Caki2 (cell line): ENCODE measurements at places on chromosomes 3 and 15. TPM values are rescaled to one million over a fixed set of nuclear protein-coding genes. Genes with fewer than 3 reads are reported as not detected.

- no peak for DNase-seq
These were observed 140.4 kb upstream of the ABI3BP start for GRCh38 chr3:101133652-101134051.

- no peak for DNase-seq
These were observed 172.0 kb upstream of the LRRFIP2 start for GRCh38 chr3:37346227-37347005.

Gene ABHD5
- total RNA-seq, result 17.2 and 27.6 TPM in 2 replicates

- DNase-seq, result no peak
These were observed 440.4 kb downstream of the FHIT start for GRCh38 chr3:60810881-60811280.
